ENCODE measurements at places on chromosomes 12 and 14.

DNA sequence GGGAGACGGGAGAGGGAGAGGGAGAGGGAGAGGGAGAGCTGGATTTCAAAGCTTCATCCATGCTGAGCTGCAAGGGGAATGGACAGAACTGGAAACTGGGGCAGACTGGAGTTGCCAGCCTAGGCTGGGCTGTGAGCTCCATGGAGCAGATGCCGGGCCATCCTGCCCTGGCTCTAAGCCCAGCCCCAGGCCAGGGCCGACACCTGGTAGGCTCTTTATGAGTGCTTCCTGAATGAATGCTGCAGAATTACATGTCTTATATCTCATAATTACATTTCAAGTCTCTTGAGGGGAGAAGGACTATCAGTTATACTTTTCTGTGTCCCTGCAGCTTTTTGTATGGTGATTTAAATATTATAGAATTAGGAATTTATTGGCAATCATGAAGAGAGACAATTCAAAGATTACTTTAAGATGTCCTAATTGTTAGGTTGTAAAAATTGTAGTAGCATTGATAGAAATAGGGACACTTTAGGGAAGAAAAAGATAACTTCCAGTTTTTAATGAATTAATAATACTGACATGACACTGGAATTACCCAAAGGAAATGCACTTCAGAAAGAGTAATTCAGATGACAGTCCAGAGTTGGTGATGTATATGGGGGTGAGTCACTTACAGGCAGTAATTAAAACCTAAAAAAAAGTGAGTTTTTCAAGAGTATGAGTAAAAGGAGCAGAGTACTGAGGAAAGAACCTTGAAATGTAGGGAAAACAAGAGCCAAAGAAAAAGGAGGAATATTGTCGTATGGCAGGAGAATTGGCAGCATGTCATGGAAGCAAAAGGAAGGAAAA, 29.0 kb downstream of the SCYL2 start:
- DNase-seq, result no peak

GRCh38 chr14:54137614-54137961, 181.0 kb upstream of the BMP4 start:
- DNase-seq, result no peak

DNA sequence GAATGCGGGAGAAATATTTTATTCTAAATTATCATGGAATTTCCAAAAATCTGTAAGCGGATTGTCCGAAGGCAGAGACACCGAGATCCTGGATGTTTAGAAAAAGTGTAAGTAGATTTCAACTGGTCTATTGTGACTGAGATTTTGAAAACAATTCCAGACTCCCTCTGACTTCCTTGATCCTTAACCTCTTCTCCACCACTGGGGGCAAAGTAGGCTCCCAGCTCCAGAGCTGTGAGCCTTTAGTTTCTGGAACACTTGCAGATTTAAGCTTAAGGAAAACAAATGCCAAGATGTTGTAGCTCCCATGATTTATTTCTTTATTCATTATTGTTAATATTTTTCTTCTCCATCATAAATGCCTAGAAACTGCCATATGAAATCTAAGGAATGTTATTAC, 1320.5 kb upstream of the SEL1L start:
- no peak for DNase-seq

DNA sequence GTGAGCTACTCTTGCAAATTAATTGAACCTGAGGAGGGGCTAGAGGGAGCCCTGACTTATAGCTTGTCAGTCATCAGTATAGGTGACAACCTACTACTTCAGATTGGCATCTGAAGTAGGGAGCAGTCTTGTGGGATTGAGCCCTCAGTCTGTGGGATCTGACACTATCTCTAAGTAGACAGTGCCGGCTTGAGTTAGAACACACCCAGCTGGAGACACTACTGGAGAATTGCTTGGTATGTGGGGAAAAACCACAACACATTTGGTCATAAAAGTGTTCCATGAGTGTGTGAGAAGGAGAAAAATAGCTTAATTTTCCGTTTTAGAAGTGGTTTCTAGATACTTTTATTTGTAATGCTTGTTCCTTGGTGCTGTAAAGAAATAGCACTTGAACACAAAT, 30.5 kb upstream of the DDHD1 start:
- DNase-seq, result no peak

DNA sequence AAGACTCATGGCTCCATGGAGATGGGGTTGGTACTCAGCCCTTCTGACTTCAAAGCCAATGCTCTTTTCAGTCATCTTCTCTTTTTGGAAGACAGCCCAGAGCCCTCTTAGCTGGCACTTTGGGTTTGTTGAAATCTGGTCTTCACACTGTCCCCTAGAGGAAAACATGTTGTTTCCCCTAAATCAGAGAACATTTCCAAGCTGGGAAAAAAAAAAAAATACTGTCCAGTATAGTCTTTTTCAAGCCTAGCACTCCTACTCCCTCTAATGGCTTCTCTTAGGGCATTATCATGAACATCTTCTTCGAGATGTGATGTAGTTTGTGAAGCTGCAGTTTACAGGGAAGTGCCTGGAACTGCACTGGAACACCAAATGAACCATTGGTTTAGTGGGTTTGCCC, 3.0 kb upstream of the ZC3H14 start:
- no peak for DNase-seq

- DNase-seq, result no peak
Measured at GRCh38 chr12:3990501-3991280, 117.5 kb upstream of the PARP11 start.

DNA sequence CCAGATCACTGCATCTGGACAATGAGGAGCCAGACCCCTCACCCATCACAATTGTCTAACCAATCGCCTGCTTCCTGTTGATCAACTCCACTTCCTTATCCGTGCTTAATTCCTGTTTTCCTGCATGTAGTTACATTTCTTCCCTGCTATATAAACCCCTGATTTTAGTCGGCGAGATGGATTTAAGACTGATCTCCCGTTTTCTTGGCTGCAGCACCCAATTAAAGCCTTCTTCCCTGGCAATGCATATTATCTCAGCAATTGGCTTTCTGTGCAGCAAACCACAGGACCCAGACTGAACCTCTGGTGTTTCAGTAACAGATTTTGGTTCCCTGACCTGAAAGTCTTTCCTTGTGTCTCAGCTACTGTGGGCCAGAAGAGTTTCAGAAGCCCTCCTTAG, 272.3 kb downstream of the IPO8 start:
- DNase-seq, result no peak

DNA sequence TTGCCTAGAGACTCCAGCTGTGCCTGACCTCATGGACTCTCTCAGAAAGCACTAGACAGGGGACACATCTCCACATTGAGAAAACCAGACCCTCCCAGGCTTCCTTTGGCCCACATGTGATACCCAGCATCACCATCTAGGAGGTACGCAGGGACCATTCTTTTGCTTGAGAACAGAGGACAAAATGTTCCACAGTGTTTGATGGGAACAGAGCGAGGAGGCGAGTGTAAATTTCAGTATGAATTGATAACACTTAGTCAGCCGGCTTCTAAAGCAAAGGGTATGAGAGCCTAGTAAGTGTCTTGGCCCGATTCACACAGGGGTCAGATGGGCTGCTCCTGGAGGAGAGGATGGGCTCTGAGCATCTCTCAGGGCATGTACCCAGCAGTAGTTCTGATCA, 1052.4 kb downstream of the BCL11B start:
- no peak for DNase-seq

DNA sequence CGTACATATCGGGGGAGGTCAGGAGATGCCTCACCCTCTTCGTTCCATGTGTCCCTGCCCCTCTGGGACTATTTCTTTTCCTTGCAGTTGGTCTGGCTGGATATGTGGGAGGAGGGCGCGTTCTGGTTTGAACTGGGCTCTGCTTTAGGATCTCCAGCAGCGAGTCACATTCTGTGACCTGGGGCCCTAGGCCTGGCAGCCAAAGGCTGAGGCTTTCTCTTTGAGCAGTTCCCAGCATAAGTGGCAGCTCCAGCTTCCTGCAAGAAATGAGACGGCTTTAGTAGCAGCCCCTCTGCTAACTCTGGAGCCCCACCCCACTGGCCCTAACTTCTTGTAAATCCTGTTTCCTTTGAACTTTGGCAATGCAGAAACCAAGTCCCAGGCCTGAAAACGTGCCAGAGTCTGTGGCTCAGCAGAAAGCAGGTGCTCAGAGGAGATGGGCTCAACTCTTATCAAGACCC, 274.8 kb downstream of the DPF3 start:
- no peak for DNase-seq

DNA sequence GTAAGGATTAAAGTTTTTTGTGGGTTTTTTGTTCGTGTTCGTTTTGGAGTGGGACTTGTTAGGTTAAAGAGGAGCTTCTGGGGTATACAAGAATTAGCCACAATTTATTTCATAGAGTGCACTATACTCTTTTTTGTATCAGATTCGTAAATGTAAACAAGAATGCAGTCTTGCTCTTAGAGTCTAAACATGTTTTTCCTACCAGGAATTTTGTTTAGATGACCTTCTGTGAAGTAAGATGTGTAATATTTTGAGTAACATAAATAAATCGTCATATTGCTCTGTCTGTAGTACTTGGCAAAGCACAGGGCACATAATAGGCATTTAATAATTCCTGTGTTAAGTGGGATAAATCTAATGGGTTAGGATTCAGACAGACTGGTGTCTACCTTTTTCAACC, 9.6 kb downstream of the CNOT2 start:
- DNase-seq, result no peak

DNA sequence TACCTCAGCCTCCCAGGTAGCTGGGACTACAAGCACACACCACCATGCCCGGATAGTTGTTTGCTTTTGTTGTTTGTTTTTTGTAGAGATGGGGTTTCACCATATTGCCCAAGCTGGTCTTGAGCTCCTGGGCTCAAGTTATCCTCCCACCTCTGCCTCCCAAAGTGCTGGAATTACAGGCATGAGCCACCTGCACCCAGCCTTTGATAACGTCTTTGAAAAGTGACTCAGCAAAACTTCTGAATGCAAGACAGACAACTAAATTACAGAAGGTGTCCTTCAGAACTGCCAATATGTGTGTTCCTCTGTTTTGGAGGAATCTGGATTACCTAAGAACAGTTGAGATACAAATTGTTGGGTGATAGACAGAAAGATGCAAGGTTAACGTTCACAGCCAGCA, 99.8 kb downstream of the ESR2 start:
- no peak for DNase-seq

DNA sequence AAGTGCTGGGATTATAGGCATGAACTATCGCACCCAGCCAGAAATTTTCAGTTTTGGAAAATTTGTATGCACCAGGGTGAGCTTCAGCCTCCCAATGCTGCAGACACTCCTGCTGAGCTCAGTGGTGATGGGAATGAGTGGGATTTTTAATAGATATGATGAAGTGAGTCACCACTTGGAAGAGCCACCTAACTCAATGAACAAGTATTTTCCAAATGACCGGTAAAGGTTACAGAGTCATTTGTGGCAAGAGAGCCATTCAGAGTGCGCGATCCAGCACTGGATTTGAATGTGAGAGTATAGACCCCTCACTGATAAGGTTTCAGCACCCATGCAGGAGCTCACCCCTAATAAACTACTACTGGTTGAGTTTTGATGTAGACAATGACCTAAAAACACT, 100.7 kb downstream of the PPP2R5C start:
- DNase-seq, result no peak

GRCh38 chr12:63955831-63956666, 111.5 kb downstream of the SRGAP1 start:
- DNase-seq, result no peak

DNA sequence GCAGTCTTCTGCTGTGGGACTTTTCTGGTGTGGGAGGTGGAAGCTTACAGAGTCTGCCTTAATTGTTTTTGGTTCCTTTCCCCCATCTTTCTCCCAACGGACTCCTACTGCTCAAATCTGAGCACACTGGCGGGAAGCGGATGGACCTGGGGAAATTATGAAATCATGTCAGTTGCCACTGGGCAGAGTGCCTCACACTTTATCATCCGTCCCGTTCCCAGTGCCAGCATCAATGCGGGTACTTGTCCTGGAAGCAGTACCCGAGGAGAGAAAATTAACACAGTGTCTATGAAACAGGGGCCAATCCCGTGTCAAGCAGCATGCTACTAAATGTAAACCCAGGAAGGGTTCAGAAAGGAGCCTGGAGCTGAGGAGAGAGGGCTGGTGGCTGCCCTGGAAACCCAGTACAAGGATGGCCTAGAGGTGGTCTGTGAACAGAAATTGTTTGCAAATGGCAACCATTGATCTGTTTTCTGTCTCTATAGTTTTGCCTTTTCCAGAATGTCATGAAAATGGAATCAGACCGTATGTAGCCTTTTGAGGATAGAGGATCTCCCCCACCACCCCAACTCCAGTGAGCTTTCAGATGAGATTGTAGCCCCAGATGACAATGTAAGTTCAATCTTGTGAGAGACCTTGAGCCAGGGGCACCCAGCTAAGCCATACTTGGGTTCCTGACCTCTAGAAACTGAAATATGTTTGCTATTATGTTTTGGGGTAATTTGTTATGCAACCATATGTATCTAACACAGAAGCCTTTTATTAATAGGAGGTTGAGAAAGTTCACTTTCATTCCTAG, 908 bp upstream of the CDKL1 start:
- DNase-seq, result no peak

All from left renal cortex interstitium (tissue), 4 donors.